CD4-positive, alpha-beta T cell (primary cell): ENCODE measurements at places on chromosomes 5 and 9.

DNA sequence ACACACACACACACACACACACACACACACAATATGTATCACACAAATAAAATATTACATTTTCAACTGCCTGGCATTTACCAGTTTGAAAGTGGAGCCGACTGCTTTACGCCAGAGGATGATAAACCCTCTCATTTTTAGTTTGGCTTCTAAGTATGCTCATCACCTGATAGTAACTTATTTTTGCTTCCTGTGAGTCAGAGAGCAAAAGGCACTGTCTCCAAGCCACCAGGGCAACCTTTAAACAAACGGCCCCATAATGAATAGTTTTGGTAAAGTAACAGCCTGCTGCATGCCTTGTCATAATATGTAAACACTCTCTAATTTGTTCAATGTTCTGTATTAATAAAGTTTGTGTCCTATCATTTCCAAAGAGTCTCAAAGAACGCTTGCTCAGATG, 26.9 kb downstream of the KLF4 start:
- H3K4me3 ChIP-seq, result no peak overlapping the region
- peaks cover 10% of the 10 kb centered on the region for H3K4me1 ChIP-seq
- peaks cover 31% of the 10 kb centered on the region for H3K27me3 ChIP-seq
- no peak overlapping the region for H3K27ac ChIP-seq
- DNase-seq, result no peak
- H3K36me3 ChIP-seq, result no peaks in the 10 kb centered on the region

- DNase-seq, result no peak
- no peaks in the 10 kb centered on the region for H3K4me1 ChIP-seq
- no peaks in the 10 kb centered on the region for H3K27me3 ChIP-seq
- peaks cover 5% of the 10 kb centered on the region for H3K36me3 ChIP-seq
- no peak overlapping the region for H3K27ac ChIP-seq
These were observed 27.0 kb upstream of the ZNF622 start for GRCh38 chr5:16492398-16493140.

GRCh38 chr9:88767504-88767790, 223.8 kb upstream of the S1PR3 start:
- no peak for DNase-seq
- no peak overlapping the region for H3K4me3 ChIP-seq
- H3K27ac ChIP-seq, result no peak overlapping the region
- H3K4me1 ChIP-seq, result no peaks in the 10 kb centered on the region

- H3K27me3 ChIP-seq, result no peaks in the 10 kb centered on the region
- H3K4me3 ChIP-seq, result no peak overlapping the region
- no peaks in the 10 kb centered on the region for H3K36me3 ChIP-seq
- DNase-seq, result no peak
- no peaks in the 10 kb centered on the region for H3K4me1 ChIP-seq
These were observed 93.6 kb downstream of the MCTP1 start for GRCh38 chr5:95191330-95191729.
